Gastroesophageal sphincter (tissue), 4 donors: ENCODE measurements at places on chromosomes 2 and 18.

DNA sequence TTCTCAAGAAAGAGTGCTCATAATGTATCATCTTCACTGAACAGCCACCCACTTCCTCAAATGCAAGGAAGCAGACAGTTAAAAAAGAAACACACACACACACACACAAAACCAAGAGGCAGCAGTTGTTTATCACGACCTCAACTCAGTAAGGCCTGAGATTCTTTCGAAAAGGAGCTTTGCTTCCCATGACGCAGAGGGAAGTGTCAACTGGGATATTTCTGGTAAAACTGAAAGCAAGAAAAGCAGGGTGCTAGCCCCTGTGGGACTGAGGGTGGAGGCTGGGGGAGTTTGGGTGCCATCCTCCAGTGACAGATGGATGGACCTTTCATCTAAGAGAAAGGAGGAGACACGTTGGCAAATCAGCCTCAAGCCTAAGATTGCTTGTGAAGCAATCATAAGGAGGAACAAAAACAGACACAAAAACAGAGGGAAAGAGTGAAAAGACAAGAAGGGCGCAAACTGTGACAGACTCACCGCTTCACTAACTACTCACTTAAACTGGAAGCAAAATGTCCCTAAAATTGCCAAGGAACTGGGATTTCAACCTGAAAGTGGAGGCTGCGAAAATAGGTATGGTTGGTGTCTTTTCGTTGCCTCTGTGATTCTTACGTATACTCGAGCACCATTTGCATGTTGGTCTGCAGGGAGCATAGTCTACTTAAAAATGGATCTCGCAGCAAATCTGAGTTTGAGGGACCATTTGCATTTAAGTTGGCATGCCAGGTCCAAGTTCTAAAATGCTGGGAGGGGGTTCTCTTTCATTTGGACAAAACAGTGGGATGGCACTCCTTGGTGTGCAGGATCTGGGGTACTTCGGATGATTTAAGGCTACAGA lies at the start of gene ARHGAP25:
Gene ARHGAP25, plus strand, starts transcription at position 124 of the 838 bp plus-strand sequence. Its CDS starts 389 bp downstream, at position 513.
- ATAC-seq = no peak

DNA sequence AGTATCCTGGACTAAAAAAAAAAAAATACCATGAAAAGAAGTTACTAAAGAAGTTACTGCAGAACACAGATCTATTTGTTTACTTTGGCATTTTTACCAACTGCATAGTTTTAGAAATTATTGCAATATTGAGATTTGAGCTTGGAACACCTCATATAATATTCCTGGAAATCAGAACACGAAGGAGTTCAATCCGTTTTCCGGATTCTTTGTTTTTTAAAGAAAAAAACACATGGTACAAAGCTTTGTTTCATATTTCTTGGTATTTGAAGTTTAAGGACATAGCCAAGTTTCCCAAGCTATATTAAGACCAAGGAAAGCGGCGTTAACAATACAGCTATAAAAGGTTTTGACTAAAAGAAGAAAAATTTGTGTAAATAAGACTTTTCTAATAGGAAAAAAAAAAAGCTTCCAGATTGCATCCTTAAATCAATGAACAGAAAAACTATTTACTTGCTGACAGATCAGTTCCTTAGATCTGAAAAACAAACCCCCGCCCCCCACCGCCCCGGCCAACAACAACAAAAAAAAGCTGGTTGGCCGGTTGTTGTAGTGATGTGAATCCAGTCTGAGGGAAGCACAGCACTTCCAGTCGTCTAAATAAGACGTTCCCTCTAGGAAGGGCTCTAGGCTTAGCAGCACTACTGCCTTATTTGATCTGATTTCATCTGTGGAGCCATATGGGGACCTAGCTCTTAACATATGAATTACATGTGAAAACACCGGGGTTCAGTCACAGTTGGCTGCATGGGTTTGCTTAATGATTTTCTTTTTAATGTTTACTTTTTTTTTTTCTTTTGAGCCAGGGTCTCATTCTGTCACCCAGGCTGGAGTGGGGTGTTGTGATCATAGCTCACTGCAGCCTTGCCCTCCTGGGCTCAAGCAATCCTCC lies 2.5 kb upstream of the RHOB start:
- no peak for ATAC-seq

GRCh38 chr2:128809880-128810279 lies 491.2 kb upstream of the HS6ST1 start:
- no peak for ATAC-seq

DNA sequence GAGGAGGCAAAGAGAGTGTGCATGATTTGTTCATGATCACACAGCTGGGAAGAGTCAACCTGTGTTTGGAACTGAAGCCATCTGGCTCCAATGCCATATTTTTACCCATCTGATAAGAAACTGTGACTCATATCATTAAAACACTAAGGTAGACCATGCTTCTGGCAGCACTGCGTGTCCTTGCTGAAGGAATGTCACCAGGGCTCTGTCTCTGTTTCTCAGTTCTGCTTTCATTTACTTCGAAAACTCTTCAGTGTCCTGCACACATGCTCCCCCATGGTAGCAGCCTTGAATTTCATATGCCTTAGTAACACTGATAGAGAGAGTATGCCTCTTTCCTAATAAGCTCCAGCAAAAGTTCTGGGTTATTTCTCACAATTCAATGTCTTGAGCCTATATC lies 830.4 kb downstream of the DCDC2C start:
- no peak for ATAC-seq

DNA sequence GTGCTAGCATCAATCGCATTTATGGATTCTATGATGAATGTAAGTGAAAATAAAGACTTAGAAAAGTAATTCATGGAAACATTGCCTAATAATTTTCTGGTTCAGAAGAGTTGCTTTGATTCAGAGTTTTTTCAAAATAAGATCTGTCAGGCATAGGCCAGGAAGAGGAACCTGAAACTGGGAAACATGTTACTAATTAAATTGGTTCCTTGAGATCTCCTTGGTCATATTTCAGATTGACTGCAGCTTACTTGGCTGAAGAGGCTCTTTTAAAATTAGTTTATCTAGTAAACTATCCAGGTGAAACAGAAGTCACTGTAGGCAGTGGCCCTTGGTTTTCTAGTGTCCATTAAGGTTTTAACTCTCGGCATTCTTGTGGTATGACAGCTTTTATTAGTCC lies 27.4 kb downstream of the PPP1CB start:
- ATAC-seq = no peak

- ATAC-seq = no peak
These were observed 150.5 kb upstream of the XPO1 start for GRCh38 chr2:61688369-61689334.

DNA sequence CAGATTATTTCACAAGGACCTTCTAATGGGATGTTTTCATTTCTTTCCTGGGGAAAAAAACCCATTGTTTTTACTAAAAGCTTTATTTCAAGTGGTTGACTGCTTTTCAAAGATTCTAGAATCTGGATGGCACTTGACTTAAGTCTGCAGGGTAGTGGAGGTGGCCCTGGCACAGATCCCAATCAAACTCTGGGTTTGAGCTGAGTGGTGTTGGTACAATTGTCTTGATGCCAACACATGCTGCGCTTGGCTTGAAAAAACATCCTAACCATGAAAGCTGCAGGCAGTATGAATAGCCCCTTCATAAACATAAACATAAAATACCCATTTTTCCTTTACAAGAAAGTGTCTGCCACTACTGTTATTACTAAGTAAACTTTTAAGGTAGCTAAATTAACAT lies 3.6 kb downstream of the PAPOLG start:
- no peak for ATAC-seq

DNA sequence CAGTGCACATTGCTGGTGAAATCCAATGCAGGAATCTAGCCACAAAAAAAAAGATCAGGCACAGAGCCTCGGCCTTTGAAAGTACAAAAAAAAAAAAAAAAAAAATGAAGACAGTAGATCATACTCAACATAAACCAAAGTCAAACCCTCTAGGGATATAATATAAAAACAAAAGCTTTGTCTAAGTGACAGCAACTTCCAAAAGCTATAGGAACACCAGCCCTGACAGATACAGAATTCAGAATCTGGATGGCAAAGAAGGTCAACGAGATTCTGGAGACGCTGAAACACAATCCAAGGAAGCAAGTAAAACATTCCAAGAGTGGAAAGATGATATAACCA lies 54.0 kb upstream of the SCN1A start:
- ATAC-seq = no peak

DNA sequence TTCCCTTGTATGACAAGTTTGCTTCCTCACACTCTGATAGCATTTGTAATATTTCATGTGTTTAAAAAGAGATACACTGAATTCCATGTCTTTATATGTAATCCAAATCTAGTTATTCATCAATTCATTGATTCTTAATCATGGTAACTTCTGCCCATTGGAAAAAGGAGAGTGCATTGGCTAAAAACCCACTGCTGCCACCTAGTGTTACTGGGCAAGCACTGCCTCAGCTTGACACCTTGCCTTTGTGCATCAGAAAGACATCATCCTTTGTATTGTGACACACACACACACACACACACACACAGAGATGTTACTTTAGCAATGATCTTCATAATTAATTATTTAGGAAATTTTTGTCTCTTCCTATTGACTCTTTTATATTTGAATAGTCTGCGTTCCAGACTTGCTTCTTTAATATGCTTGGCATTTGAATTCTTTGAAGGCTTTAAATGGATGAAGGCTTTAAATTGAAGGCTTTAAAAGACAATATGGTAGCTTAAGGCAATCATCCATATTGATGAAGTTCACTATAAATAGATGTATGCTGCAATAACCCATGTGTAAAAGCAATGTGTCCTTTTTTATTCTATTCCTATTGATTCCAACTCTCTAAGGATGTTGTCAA lies 414.2 kb upstream of the CHST9 start:
- no peak for ATAC-seq

DNA sequence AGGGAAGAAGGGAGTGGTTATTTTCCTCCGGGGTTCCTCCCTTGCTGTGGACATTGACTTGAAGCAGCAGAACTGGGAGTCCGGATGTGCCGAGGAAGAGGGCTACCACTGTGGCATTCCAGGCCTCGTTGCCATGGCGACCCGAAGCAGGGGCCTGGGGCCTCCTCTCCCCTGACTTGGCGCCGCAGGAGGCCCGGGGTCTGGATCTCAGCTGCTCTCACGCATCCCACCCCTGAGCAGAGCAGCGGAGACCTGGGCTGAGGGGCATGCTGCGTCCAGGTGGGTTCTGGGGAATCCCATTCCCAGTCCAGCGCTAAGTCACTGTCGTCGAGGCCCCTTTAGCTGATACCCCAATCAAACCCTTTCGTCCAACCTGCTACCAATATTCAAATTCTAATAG lies 100.2 kb downstream of the BCL11A start:
- ATAC-seq = no peak

GRCh38 chr18:55400590-55401541 lies 187.1 kb downstream of the TCF4 start:
- no peak for ATAC-seq

DNA sequence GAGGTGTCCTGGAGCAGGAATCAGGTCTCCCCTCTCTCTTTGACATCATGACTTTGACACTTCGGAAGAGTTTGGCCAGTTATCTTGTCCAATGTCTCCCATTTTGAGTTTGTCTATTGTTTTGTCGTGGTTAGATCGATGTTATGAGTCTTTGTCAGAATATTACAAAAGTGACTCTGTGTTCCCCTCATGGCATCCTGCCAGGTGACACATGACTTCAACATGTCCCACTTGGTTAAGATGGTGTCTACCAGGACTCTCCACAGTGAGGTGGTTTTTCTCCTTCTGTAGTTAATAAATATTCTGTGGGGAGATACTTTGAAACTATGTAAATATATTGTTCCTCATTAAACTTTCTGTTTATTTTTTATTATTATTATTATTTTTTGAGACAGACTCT lies 76.6 kb upstream of the BZW1 start:
- ATAC-seq = no peak

GRCh38 chr2:203763938-203764664 lies 57.7 kb downstream of the CD28 start:
- ATAC-seq = no peak

DNA sequence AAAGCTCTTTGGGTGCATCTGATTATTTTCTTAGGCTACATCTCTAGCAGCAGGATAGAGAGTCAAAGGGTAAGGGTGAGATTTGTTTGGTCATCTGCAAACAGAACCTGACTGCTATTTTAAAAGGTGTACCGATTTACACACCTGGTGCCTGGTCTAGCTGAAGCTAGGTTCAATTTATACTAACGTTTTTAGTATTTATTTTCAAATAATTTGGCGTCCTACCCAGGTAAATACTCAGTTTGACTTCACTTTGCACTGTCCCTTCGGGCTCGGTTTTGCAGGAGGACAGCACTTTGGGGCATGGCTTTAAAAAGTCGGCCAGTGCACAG lies 683 bp downstream of the PTRHD1 start:
- ATAC-seq = no peak

DNA sequence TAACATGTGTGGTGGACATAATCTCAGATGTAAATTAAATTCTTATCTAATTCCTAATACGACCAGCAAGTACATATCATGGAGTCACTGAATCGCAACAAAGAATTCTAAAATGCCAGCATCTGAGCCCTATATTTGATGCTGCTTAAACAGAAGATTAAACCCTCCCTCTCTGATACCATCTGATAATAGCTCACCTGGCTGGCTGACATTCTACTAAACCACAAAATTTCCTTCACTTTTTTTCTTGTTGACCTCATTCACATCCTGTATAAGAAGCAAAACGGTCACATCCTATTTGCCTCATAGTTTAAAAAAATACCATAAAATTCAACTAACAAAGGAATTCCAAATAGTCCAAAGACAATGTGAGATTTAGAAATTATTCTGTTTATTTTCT lies 371.6 kb upstream of the SLC8A1 start:
- ATAC-seq = no peak

DNA sequence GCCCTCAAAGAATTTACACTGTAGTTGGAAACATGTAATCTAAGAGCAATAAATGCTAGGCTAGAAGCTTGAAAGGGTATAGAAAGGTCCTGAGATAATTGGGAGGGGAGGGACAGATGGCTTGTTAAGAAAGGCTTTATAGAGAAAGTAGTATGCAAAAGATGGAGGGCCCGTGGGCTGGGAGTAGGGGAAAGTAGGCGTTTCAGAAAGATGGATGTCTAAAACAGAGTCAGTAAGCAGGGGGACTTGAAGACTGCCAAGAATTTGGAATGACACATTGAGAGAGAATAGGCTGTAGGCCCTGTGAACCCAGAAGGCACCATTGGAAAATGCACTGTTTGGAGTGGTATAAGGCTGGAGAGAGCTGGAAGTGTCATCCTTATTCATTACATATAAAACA lies 822 bp downstream of the PSMG2 start:
- ATAC-seq = no peak

- ATAC-seq = no peak
These were observed 511.2 kb downstream of the DCDC2C start for GRCh38 chr2:4214444-4215205.

- no peak for ATAC-seq
These were observed 14.5 kb downstream of the CYP26B1 start for GRCh38 chr2:72132981-72133720.
